Stimulated activated CD8-positive, alpha-beta memory T cell treated with anti-CD3 and anti-CD28 coated beads, Interleukin-2, amount 100 ng/mL, for 1 hour (primary cell): ENCODE measurements at places on chromosomes 6 and 20.
A peak's percentile ranks its signal among the peaks of the same experiment; 100 is the strongest.

- DNase-seq = no peak
Observed at GRCh38 chr6:1402369-1402768, 13.0 kb downstream of the FOXF2 start.

- peak; percentile 29 for DNase-seq
Observed at GRCh38 chr6:155313602-155314091, 637 bp downstream of the TFB1M start.

- no peak for DNase-seq
Observed at GRCh38 chr20:34595377-34596184, 37.1 kb downstream of the MAP1LC3A start.

GRCh38 chr6:36757206-36757605, 59.6 kb downstream of the RAB44 start:
- DNase-seq = no peak

GRCh38 chr6:53257001-53257400, 91.7 kb downstream of the ELOVL5 start:
- DNase-seq = no peak
